ENCODE measurements at places on chromosomes 5 and 9.

DNA sequence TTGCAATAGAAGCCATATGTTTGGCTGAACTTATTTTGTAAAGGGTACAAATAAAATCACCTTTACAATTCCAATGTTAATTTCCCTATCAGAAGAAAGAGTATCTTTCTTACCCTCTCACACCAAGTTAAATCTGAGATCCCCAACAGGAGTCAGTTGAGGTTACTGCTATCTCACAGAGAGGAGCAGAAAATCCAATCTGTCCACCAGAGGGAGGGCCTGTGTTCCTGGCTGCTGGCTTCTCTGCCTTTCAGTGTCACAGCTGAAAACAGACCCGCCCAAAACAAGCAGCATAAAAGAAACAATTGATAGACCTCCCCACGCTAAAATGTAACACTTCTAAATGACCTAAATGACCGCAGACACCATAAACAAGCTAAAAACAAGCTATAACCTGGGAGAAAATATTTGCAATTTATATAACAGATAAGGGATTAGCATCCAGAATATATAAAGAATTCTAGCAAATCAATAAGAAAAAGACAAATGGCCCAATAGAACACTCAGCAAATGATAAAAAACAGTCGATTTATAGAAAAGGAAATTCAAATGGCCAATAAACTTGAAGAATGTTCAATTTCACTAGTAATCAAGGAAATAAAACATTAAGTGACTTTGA, 24.5 kb upstream of the MVB12B start:
- no peak for DNase-seq

DNA sequence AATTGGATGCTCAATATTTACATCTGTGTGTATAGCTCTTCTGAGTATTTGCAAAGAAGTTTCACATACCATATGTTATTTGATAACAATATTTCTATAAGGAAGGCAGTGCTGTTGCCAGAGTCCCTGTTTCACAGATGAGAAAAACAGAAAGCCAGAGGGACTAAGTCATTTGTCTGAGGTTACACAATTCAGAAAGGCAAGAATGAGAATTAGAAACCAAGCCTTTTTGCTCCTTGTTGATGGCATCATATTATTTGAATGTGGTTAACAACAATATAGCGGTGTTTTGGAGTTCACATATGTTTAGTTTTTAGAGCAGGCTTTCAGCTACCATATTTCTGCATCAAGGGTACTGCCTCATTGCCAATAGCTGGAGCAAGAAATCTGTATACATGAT, 110.9 kb upstream of the PRLR start:
- no peak for DNase-seq

- DNase-seq = no peak
These were observed 144.9 kb downstream of the NR2F1-AS1 start for GRCh38 chr5:93436083-93436482.

DNA sequence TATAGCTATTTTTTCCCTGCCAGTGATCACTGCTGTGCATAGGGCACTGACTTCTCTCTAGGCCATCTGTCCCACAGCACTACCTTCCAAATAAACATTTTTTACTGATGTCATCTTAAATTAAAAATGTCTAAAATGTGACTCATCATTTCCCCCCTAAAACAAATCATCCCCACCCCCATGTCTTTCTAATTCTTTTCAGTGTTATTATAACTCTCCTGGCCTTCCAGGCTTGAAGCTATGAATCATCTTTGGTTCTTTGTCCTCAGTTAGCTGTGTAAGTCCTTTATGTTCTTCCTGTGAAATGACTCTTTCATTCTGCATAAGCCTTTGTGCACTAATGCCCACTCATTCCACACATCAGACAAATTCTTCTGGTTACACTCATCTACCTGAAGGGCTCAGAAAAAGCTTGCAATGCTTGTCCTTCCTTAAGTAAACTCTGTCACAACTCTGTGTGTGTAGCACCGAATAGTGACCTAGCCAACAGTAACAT, 78.1 kb downstream of the CFAP95 start:
- DNase-seq = no peak

DNA sequence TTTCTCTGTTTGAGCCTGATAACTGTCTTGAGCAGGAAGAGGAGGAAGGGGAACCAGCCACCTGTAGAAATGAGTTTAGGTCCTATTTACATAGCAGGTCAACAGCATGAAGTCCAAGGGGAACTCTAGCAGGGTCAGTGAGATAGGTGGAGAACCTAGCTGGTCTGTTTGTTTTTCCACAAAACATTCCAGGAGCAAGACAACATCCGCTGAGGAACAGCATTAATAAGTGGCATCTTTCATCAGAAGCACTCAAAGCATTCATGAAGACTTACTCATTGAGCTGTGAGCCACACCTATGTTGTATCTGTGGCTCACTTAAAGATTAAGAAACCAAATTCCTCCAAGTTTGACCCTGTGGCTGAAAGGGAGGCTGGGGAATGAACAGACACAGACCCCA, 115.9 kb downstream of the ACTBL2 start:
- no peak for DNase-seq

DNA sequence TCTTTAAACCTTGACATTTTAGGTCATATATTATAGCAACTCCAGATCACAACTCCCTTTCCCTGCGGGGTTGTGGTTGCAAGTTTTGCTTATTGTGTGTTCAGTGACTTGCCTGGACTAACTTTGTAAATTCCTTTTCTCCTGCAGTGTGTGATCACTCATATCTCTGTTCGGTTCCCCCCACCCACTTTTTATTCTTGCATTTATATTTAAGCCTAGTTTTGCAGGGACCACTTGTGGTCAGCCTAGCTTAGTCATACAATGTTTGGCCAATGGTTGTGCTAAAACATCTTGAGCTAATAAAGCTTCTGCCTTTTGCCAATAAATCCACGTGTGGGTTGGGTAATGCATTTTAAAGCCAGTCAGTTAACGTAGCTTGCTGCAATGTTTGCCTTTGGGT, 146.5 kb upstream of the IRX4 start:
- DNase-seq = no peak

DNA sequence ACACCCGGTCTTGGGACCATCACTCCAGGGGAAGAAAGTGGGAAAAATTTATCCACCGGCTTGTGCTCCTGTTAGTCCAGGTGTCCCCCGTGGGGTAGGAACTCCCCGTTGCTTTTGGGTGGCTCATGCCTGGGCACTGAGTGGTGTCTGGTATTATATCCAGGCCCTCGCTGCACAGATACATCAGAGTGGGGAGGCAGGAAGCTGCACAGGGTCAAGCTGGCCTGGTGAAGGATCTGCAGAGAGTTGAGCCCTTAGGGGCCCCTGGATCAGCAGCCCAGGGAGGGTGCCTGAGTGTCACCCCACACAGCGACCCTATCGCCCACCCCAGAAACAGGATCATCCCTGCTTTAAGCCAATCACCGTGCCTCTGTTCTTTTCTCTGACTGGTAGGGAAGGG, 24.4 kb upstream of the COL5A1 start:
- no peak for DNase-seq

DNA sequence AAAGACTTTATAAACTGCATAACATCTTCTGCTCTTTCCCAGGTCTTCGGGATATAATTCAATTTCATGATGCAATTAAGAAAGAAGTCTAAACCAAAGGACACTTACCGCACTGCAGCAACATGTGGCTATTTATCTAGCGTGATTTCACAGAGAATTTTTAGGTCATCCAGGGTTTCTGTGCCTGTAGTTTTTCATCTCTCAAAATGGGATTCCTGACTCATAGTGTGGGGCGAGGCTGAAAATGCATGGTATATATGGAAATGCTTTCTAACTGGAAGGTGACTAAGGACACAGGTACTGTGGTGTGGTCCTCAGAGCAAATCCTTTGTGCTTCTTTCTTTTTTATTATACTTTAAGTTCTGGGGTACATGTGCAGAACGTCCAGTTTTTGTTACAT, 557.7 kb upstream of the KLF4 start:
- no peak for DNase-seq

DNA sequence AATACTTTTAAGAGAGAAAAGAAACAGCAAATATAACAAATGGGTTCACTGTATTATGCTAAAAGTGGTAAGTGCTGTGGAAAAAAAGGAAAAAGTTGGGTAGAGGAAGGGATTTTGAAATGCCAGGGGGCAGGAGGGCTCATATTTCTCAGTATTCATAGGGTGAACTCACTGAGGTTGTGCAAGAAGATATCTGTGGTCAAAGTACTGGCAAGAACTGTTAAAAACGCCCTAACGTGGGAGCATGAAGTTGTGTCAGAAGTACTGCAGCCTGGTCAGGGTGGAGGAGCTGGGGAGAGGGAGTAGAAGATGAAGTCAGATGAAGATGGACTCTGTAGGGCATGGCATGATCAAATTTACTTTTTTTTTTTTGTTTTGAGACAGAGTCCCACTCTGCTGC, 31.2 kb upstream of the SLC28A3 start:
- no peak for DNase-seq

GRCh38 chr9:92480291-92480771, 2.0 kb downstream of the ASPN start:
- no peak for DNase-seq

DNA sequence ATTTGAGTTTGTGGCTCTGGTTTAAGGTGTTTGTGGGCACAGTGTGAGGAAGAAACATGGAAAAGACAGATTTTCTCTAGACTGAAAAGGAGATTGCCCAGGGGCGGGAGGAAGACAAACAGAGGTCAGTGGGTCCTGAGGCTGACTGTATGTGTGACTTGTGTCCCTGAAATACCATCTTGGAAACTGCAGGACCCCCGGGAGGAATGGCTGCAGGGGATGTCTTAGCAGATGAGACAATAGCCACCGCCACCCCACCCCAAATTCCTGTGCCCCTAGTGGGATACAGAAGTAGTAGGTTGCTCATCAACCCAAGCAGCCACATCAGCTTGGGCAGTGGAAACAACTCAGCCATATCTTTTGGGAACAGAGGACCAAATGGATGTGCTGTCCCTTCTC, 1.7 kb upstream of the PSAT1 start:
- no peak for DNase-seq

- no peak for DNase-seq
These were observed 149.5 kb downstream of the BAAT start for GRCh38 chr9:101235105-101235866.

GRCh38 chr5:76908166-76908565, 44.7 kb upstream of the CRHBP start:
- no peak for DNase-seq

DNA sequence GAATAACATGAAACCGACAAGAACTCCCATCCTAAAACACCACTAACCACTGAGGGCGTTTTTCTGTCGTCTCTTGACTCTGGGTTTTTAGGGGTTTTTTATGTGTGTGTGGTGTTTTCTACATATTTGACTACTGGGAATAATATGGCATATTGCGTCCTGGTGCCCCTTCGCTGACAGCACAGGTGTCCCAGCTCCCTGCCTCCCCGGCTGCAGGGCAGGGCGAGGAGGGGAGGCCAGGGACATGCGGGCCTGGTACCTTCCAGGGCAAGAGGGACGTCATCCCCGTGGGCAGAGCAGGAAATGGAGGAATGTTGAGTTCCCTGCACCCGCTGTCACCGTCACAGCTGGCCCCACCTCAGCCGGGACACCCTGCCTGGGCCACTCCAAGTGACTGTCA, 34.8 kb downstream of the VAV2 start:
- DNase-seq = no peak

- no peak for DNase-seq
These were observed 205.0 kb upstream of the DMRTA1 start for GRCh38 chr9:22241611-22242010.

- DNase-seq = no peak
These were observed 159.9 kb downstream of the PPP2R2B start for GRCh38 chr5:146718609-146719008.

- DNase-seq = no peak
These were observed 114.7 kb downstream of the LPAR1 start for GRCh38 chr9:110923601-110924000.

GRCh38 chr5:154101184-154101583, 62.4 kb downstream of the MFAP3 start:
- DNase-seq = no peak

DNA sequence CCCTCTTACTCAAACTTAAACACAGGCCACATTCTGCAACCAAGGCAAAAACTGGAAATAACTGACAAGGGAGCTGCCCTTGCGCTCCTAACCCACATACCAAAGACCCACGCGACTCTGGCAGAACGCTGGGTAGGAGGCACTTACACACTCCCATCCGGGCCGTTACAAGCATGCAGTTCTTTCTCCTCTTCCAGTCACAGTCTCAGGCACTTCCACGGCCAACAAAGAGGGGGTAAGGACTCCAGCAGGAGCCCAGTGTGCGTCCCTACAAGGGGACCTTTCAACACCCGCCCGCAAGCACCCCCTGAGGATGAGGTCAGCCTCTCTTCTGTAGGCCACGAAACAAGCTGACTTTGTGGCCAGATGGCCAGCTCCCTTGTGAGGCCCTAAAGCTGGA, 57.4 kb downstream of the SERINC5 start:
- DNase-seq = no peak

DNA sequence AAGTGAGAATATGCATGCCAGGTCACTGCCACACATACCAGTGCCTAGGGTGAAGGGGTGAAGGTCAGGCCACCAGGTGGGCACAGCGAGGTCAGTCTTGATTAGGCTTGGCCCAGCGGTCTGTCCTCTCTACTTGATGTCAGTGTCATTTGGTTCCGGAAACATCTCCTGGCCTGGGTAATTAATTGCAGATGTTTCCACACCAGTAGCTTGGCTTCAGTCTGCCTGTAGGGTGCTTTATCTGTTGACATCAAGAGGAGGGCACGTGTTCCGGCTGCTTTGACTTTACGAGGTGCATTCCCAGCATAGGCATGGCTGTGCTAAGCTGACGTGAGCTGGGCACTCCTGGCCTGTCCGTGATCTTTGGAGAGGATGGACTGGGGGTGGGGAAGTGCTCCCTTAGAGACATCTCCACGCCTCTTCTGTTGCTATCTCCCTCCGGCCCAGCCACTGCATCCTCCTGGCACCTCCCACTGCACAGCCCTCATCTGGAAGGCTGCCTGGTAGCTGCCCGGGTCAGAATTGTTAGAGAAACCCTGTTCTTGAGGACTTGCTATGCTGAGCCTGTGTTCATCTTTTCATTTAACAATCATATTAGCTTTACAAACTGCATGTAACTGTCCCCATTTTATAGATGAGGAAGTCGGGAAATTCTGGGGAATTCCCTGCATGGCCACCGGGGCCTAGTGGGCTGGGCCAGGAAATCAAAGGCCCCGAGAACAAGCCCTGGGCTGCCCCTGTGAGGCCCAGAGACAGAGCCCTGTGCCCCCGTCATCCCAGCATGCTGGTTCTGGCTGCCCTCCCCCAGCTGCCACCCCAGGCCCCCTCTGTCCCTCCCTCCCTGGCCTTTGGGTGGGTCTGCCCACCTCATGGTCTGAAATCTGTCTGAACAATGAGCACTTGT, 29.1 kb downstream of the JADE2 start:
- DNase-seq = no peak

DNA sequence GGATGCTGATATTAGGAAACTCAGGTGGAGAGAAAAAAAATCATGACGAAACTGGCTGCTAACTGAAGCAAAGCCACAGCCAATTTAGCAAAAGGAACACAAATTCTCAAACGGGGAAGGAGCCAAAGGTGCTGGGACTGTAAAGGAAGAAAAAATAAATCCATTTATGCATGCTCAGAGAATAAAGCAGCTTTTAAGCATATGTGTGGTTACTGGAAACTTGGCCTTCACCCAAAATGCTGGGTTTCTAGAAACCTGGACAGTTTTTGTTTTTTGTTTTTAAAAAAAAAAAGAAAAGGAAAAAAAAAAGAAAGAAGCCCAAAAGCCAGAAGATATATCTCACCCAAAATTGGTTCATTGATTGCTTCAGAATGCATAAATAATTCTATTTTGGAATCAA, 8.0 kb downstream of the WHRN start:
- DNase-seq = no peak

GRCh38 chr5:4130819-4131218, 535.2 kb downstream of the IRX1 start:
- no peak for DNase-seq
